Activated T-cell treated with anti-CD3 and anti-CD28 coated beads, Interleukin-2, amount 50 U/mL, for 72 hours (primary cell): ENCODE measurements at places on chromosomes 16 and 17. TPM values are rescaled to one million over a fixed set of nuclear protein-coding genes. Genes with fewer than 3 reads are reported as not detected.

GRCh38 chr16:58551496-58551895 is 36.2 kb downstream of the SETD6 start:
- no peak overlapping the region for H3K4me3 ChIP-seq
- no peak for DNase-seq
- no peak overlapping the region for H3K27ac ChIP-seq
- peaks cover 41% of the 10 kb centered on the region for H3K36me3 ChIP-seq
- H3K27me3 ChIP-seq = no peaks in the 10 kb centered on the region
- H3K4me1 ChIP-seq = no peaks in the 10 kb centered on the region

- H3K36me3 ChIP-seq = no peaks in the 10 kb centered on the region
- no peak overlapping the region for H3K27ac ChIP-seq
- no peaks in the 10 kb centered on the region for H3K27me3 ChIP-seq
- H3K4me3 ChIP-seq = no peak overlapping the region
These were observed 9.7 kb downstream of the RUSF1 start for GRCh38 chr16:31498493-31498892.

GRCh38 chr17:74037320-74037719 is 166.2 kb upstream of the RPL38 start:
- no peak for DNase-seq
- H3K4me1 ChIP-seq = no peaks in the 10 kb centered on the region
- H3K27me3 ChIP-seq = peaks cover 4% of the 10 kb centered on the region
- no peaks in the 10 kb centered on the region for H3K36me3 ChIP-seq

The NR1D1 gene
- total RNA-seq = 6.3 TPM

The TMEM114 gene
- total RNA-seq = not detected

DNA sequence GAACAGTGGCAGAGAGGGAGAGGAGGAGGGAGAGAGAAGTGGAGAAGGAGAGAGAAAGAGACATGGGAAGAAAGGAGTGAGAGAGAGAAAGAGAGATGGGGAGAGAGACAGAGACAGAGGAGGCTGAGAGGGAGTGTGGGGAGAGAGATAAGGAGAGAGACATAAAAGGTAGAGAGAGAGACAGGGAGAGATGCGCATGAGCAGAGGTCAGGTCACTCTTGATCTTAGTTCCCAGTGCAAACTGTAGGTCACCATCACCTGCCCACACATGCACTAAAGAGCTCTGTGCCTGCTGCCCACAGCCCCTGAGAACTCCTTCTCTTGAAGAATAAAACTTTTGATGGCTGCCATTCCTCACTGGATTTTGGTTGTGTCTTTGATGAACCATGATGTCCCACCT is 14.9 kb downstream of the KRT33A start:
- no peaks in the 10 kb centered on the region for H3K36me3 ChIP-seq
- H3K4me3 ChIP-seq = no peak overlapping the region
- H3K4me1 ChIP-seq = peaks cover 55% of the 10 kb centered on the region
- peak overlapping the region; percentile 36 for H3K27ac ChIP-seq

The SUPT6H gene
- total RNA-seq = 85.1 TPM

- DNase-seq = no peak
- peaks cover 18% of the 10 kb centered on the region for H3K36me3 ChIP-seq
- H3K4me1 ChIP-seq = peaks cover 8% of the 10 kb centered on the region
- H3K27ac ChIP-seq = no peak overlapping the region
These were observed 347.9 kb downstream of the SEC14L1 start for GRCh38 chr17:77488531-77489238.

The ABCA10 gene
- total RNA-seq = 2.0 TPM

- no peaks in the 10 kb centered on the region for H3K27me3 ChIP-seq
- H3K4me1 ChIP-seq = peaks cover 9% of the 10 kb centered on the region
- no peak for DNase-seq
These were observed 4.3 kb upstream of the NUPR1 start for GRCh38 chr16:28543072-28543471.

The TEX19 gene
- total RNA-seq = not detected

The CENPN gene
- 64.1 TPM for total RNA-seq

DNA sequence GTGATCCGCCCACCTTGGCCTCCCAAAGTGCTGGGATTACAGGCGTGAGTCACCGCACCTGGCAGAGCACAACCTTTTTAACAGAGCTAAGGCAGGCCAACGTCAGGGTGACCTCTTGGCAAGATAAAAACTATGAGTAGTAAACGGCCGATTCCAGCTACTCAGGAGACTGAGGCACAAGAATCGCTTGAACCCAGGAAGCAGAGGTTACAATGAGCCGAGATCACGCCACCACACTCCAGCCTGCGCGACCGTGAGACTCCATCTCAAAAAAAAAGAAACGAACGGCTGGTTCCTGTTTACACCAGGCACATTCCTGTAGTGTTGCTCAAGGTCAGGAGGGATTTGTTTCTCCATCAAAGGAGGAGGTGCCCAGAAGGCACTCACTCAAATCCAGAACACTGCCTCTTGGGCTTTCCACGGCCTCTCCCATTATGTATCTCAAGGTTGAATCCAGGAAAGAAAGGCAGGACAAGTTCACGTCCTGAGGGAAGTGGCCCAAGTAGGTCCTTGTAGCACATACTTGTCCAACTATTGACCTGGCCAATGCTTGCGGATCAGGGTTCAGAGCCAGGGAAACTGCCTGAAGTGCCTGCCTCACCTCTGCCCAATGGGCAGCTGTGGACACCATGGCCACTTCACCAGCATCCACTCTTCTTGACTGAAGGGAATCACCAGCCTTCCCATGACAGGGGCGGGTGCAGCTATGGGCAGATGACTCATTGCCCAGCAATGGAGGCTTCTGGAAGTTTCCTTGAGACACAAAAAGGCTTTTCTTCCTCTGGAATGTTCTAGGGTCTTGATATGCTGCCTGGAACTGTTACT is 13.5 kb downstream of the KNOP1 start:
- peaks cover 6% of the 10 kb centered on the region for H3K36me3 ChIP-seq
- H3K4me1 ChIP-seq = peaks cover 19% of the 10 kb centered on the region
- no peak overlapping the region for H3K4me3 ChIP-seq
- H3K27me3 ChIP-seq = no peaks in the 10 kb centered on the region
- no peak for DNase-seq

GRCh38 chr17:1371893-1372590 is 28.0 kb downstream of the YWHAE start:
- H3K36me3 ChIP-seq = peaks cover 7% of the 10 kb centered on the region
- H3K27me3 ChIP-seq = no peaks in the 10 kb centered on the region
- no peak overlapping the region for H3K4me3 ChIP-seq
- H3K4me1 ChIP-seq = peaks cover 67% of the 10 kb centered on the region

The PSMD12 gene
- total RNA-seq = 75.2 TPM

GRCh38 chr17:78421534-78422266 is 43.3 kb downstream of the PGS1 start:
- H3K27ac ChIP-seq = peak overlapping the region; percentile 71
- no peaks in the 10 kb centered on the region for H3K27me3 ChIP-seq
- H3K4me1 ChIP-seq = peaks cover 43% of the 10 kb centered on the region
- peak overlapping the region; percentile 29 for H3K4me3 ChIP-seq
- DNase-seq = peak; percentile 84

- H3K36me3 ChIP-seq = no peaks in the 10 kb centered on the region
- no peaks in the 10 kb centered on the region for H3K4me1 ChIP-seq
- H3K4me3 ChIP-seq = no peak overlapping the region
- H3K27ac ChIP-seq = no peak overlapping the region
These were observed 325.0 kb downstream of the CBLN1 start for GRCh38 chr16:48956620-48957019.

- DNase-seq = peak; percentile 19
- H3K27me3 ChIP-seq = peaks cover 15% of the 10 kb centered on the region
- H3K4me3 ChIP-seq = no peak overlapping the region
- no peak overlapping the region for H3K27ac ChIP-seq
- H3K4me1 ChIP-seq = peaks cover 6% of the 10 kb centered on the region
These were observed 35.2 kb upstream of the CBX4 start for GRCh38 chr17:79874329-79874981.

The CCDC78 gene
- total RNA-seq = 3.9 TPM

GRCh38 chr16:78641433-78641832 is 542.0 kb downstream of the WWOX start:
- peaks cover 6% of the 10 kb centered on the region for H3K4me1 ChIP-seq
- DNase-seq = no peak
- no peaks in the 10 kb centered on the region for H3K27me3 ChIP-seq
- no peak overlapping the region for H3K27ac ChIP-seq

DNA sequence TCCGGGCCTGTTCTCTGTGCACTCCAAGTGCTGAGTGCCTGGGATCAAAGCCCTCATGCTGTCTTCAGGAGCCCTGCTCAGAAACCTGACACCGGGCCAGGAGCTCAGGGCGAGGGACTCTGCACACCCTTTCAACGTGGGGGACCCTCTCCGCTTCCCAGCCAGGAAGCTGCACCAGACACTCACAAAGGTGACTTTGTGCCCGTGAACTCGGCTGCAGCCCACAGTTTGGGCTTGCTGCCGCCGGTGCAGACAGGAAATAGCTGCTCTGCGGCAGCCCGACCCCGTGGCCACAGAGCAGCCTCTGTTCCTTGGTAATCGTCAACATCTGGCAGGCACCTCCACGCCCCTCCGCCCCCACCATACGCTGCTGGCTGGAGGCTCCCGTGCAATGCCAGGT is 93.4 kb upstream of the METRNL start:
- peak overlapping the region; percentile 72 for H3K4me3 ChIP-seq
- no peak overlapping the region for H3K27ac ChIP-seq
- no peaks in the 10 kb centered on the region for H3K27me3 ChIP-seq
- peaks cover 2% of the 10 kb centered on the region for H3K36me3 ChIP-seq
- peaks cover 21% of the 10 kb centered on the region for H3K4me1 ChIP-seq
- peak; percentile 58 for DNase-seq

DNA sequence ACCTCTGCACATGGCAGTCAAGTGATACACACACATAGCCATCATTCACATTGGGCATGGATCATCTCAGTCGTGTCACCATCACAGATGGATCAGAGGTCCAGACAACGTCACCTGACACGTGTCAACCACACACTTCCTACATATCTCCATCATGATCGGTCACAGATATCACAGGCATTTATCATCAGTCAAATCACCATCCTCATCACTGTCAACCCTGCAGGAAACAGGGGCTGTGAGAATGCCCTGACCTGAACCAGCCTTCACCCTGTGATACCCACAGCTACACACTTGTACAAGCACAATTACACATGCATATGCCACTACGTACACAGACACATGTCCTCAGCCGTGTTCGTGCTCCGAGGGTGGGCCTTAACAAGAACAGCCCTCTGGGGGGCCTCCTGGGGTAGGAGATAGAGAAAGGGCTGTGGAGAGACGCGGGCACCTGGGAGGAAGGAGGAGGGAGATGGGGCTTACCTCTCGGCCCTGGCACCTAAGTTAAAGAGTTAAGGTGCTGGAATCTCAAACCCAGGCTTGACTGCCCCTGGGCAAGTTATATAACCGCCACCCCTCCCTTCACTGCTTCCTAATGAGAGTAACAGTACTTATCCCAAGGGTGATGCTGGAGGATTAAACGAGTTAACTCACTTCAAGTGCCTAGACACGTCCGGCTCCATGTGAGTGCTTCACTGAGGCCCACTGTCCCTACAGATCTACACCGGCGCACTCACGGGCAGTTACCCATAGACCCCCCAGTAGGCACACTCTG is 1.1 kb downstream of the SLC12A4 start:
- peaks cover 29% of the 10 kb centered on the region for H3K4me1 ChIP-seq
- peak overlapping the region; percentile 94 for H3K27ac ChIP-seq
- H3K36me3 ChIP-seq = peaks cover 8% of the 10 kb centered on the region

DNA sequence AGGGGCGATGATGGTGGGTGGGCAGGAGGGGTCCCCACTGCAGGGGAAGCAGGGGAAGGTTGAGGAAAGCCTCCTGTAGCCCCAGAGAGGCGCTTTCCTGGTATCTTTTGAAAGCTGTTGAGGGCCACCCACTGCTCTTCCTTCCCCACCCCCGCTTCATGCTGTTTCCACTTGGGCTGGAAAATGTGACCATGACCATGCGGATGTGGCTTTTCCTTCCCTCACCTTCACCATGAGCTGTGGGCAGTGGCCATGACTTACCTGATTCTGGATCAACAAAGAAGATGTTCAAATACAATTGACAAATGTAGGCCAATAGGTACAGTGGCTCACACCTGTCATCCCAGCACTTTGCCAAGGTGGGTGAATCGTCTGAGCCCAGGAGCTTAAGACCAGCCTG is 13.8 kb downstream of the MVP start:
- H3K27ac ChIP-seq = no peak overlapping the region
- DNase-seq = no peak
- peaks cover 11% of the 10 kb centered on the region for H3K4me1 ChIP-seq
- H3K4me3 ChIP-seq = no peak overlapping the region
- peaks cover 17% of the 10 kb centered on the region for H3K36me3 ChIP-seq

DNA sequence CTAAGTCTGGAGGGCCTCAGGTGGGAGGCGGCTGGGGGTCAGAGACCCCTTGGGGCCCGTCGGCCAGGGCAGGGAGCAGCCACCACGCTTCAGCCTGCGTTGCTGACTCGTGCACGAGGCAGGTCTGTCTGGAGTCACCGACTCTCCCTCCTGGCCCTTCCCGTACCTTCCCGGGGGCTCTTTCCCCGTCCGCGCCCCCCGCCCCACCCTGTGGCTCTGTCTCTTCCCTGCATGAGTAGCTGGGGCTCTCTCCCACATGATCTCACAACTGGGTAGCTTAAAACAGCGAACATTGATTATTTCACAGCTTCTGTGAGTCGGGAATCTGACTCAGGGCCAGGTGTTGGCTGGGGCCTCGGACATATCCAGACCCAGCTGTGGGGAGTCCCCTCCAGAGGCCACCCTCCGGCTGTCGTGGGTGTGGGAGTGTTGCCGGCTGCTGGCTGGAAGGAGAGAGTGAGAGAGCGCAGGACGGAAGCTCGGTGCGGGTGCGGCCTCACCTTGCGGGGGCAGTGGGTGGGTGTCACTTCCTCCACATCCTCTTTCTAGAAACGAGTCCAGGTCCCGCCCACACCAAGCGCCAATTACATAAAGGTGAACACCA is 17.3 kb downstream of the BAHCC1 start:
- peaks cover 6% of the 10 kb centered on the region for H3K27me3 ChIP-seq
- no peaks in the 10 kb centered on the region for H3K36me3 ChIP-seq
- no peak overlapping the region for H3K27ac ChIP-seq
- H3K4me3 ChIP-seq = peak overlapping the region; percentile 49
- peak; percentile 56 for DNase-seq
- peaks cover 6% of the 10 kb centered on the region for H3K4me1 ChIP-seq

- no peak overlapping the region for H3K4me3 ChIP-seq
- no peaks in the 10 kb centered on the region for H3K36me3 ChIP-seq
- no peaks in the 10 kb centered on the region for H3K4me1 ChIP-seq
- H3K27ac ChIP-seq = no peak overlapping the region
- DNase-seq = no peak
These were observed 238.2 kb downstream of the KCNJ2 start for GRCh38 chr17:70407506-70407905.

DNA sequence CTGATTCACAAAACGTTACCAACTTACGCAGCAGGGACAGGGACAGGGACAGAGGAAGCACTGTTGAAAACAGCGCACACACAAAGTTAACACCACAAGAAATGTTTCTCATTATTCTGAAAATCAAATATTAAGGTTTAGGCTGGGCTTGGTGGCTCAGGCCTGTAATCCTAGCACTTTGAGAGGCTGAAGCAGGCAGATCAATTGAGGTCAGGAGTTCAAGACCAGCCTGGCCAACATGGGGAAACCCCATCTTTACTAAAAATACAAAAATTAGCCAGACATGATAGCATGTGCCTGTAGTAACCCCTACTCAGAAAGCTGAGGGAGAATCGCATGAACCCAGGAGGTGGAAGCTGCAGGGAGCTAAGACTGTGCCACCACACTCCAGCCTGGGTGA is 4.2 kb downstream of the CYTH1 start:
- H3K27me3 ChIP-seq = no peaks in the 10 kb centered on the region
- peak overlapping the region; percentile 86 for H3K4me3 ChIP-seq
- H3K4me1 ChIP-seq = peaks cover 68% of the 10 kb centered on the region
- peaks cover 10% of the 10 kb centered on the region for H3K36me3 ChIP-seq
- H3K27ac ChIP-seq = peak overlapping the region; percentile 96
- DNase-seq = no peak

GRCh38 chr16:88010968-88011483 is 59.8 kb downstream of the BANP start:
- no peak overlapping the region for H3K27ac ChIP-seq
- no peaks in the 10 kb centered on the region for H3K27me3 ChIP-seq
- DNase-seq = no peak
- no peak overlapping the region for H3K4me3 ChIP-seq
- no peaks in the 10 kb centered on the region for H3K36me3 ChIP-seq
- H3K4me1 ChIP-seq = peaks cover 10% of the 10 kb centered on the region
